ENCODE measurements at places on chromosomes 1 and 21.

GRCh38 chr1:8525216-8525557, 207.3 kb downstream of the SLC45A1 start:
- DNase-seq = no peak

DNA sequence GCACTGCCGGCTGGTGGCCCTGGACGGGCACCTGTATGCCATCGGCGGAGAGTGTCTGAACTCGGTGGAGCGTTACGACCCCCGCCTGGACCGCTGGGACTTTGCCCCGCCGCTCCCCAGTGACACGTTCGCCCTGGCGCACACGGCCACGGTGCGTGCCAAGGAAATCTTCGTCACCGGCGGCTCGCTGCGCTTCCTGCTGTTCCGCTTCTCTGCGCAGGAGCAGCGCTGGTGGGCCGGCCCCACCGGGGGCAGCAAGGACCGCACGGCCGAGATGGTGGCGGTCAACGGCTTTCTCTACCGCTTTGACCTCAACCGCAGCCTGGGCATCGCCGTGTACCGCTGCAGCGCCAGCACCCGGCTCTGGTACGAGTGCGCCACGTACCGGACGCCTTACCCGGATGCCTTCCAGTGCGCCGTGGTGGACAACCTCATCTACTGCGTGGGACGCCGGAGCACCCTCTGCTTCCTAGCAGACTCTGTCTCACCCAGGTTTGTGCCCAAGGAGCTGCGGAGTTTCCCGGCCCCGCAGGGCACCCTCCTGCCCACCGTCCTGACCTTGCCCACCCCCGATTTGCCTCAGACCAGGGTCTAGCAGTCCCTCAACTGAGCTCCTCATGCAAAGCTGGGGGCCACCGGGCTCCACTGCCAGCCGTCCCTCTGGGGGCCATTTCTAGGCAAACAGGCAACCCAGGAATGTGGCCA, 2.1 kb downstream of the KLHDC7A start:
- DNase-seq = no peak

DNA sequence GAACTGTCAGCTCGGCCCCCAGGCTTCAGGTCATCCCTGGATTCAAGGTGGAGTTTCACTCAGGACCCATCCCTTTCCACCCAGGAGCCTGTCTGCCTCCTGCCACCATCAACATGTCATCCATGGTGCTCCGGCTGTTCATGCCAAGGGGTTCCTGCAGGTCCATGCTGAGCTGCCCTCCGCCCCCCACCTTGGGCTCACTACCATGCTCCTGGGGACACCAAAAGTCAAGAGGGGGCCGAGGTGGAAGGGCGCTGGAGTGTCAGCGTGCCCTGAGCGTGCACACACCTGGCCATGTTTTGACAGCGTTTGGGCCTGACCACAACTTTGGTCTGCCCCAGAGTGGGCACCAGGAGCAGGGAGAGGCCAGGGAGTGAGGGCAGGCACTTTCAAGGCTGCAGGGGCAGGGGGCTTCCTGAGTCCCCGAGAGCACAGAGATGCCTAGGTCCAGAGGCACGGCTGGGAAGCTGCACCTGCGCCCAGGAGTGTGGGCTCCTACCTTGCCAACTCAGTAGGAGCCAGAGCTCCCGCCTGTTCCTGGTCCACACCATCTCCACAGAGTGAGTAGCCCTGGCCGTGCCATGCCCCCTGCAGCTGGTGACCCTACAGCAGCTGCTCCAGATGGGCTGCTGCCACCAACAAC, 639.6 kb upstream of the ZP4 start:
- no peak for DNase-seq

DNA sequence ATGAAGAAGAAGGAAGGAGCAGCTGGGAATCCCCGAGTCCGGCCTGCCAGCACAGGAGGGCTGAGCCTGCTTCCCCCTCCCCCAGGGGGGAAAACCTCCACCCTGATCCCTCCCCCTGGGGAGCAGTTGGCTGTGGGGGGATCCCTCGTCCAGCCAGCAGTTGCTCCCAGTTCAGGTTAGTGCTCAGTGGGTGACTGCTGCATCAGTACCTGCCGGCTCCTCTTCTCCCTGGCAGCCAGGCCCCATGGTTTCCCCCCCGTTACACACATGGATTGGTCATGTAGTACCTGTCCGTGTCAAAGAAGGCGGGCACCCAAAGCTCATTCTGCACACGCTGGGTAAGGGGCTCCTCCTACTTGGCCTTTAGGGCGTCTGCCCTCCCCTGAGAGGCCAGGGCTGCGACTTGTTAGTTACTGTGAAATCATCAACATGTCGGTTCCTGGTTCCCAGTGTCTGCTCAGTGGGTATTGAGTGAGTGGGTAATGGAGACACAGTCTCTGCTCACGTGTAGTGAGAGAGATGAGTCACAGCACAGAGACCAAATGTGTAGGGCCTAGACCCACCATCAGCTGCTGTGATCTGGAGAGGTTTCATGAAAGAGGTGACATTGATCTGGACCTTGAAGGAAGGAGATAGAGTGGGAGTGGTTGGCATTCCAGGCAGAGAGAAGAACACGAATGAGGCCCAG, 11.5 kb downstream of the NECAP2 start:
- DNase-seq = no peak

DNA sequence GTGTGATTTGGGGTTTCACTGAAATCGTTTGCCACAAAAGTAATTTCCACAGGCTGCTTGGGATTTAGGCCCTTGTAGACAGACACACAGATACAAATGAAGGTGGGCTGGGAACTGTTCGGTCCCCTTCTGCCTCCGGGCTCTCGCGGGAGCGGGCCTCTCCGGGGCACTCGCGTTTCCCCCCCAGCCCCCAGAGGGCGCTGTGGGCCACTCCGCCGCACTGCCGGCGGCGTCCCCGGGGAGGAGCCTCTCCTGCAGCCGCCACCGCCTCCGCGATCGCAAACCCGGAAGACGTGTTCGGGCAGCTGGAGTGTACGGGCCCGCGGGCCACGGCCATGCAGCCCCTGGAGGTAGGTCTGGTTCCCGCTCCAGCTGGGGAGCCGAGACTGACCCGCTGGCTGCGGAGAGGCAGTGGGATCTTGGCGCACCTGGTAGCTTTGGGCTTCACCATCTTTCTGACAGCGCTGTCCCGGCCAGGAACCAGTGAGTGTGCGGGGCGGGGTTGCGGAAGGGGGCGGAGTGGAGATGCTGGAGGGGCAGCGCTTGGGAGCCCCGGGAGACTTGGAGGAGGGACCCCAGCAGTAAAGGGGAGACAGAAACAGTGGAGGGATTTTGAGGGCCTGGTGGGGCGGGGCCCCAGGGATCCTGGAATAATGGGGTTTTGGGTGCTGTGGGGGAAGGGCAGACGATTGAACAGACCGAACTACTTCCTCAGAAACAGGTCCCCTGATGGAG, at the start of gene CYB561D1:
Gene CYB561D1, plus strand, starts transcription at position 290 of the 735 bp plus-strand sequence. Its CDS starts 46 bp downstream, at position 336.
- peak; percentile 89 for DNase-seq

DNA sequence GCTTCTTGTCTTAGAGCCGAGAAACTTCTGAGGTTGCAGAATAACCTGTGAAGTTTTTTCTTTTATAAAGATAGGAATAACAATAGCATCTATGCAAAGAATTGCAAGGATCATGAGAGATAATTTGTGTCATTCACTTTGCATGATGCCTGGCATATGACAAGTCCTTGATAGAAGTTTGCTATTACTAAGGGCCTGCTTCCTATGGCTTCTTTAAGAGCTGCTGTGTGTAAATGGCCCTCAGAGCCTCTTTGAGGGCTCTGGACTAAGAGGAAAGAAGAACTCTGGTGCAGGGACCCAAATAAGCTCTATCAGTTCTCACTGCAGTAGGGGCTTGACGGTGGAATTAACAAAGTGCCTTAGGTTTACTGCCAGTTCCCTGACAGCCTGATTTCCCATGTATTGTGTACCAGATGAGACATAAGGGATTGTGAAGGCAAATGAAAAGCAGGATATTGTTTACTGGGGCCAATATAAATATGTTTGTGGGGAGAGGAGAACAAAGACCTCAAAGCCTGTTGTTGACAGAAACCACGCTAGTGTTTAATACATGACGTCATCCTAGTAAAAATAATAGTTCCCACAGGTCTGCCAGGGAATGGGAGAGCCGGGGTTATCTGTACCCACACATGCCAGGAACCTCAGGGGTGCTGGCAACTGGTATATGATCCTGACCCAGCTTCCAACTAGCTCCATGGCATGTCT, 131.2 kb upstream of the UBE2U start:
- DNase-seq = no peak

DNA sequence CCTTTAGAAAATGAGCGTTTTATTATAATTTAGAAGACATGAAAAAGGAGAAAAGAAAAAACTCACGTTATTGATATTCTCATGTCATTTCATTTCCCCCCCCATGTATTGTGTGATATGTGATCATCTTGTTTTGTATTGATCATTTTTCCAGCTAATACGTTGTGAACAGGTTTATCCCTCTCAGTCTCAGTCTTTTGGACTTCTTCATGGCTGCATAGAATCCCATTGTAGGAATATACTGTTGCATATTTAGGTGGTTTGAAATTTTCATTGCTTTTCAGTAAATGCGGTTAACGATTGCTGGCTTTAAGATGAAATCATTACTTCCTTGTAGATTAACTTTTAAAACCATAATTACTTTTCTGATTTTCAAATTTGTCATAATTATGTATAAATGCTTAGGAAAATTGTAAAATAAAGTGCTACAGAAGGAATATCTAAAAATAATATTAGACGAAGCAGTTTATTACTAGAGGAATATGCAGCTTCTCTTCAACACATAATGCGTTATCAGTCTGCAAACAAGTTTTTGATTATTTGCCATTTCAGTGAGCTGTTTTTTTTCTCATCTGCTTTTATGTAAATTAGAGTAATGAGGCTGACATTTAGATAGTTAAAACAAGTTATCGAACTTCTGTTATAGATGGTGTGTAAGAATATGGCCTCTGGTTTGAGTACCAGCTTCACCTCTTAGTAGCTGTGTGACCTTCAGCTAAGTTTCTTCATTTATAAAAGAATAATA, 1.8 kb downstream of the SON start:
- no peak for DNase-seq

DNA sequence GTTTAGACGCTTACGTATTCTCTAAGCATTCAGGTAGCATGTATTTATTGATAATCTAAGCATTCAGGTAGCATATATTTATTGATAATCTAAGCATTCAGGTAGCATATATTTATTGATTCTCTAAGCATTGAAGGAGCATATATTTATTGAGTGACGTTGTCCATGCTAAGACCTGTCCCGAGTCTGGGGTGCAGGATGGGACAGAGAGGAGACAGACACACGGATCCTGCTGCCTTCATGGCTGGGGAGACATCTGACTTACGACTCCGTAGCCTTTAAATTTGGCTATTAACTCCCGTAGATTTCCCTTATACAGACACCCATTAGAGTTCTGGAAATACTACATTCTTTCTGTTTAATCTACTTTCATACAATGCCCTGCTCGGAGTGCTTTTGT, 982 bp downstream of the SCCPDH start:
- no peak for DNase-seq

- DNase-seq = no peak
Observed at GRCh38 chr1:38261574-38261973, 215.0 kb upstream of the POU3F1 start.

Data from stimulated activated CD4-positive, alpha-beta T cell treated with anti-CD3 and anti-CD28 coated beads, Interleukin-4, amount 100 ng/mL, for 4 hours (primary cell).